Coronary artery (tissue), 2 donors: ENCODE measurements at places on chromosomes 16 and 17.

DNA sequence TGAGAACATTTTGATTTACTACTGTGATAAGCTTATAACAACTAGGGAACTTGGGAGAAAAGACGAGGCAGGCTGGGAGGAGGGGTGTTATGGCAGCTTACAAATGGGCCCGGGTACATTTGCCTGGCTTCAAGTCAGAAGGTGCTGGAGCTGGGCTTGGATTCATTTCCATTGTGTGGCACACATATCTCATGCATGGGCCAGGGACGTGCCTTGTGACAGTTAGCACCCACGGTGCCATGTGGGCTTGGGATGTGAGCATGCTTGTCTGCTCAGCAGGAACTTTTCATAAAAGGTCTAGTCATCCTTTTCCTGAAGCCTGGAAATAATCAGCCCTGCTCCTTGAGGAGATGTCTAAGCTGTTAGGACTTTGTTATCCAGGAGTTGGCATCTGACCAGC is 572.2 kb downstream of the CDH13 start:
- DNase-seq, result no peak

GRCh38 chr17:17787568-17787967 is 49.2 kb downstream of the SREBF1 start:
- no peak for DNase-seq

DNA sequence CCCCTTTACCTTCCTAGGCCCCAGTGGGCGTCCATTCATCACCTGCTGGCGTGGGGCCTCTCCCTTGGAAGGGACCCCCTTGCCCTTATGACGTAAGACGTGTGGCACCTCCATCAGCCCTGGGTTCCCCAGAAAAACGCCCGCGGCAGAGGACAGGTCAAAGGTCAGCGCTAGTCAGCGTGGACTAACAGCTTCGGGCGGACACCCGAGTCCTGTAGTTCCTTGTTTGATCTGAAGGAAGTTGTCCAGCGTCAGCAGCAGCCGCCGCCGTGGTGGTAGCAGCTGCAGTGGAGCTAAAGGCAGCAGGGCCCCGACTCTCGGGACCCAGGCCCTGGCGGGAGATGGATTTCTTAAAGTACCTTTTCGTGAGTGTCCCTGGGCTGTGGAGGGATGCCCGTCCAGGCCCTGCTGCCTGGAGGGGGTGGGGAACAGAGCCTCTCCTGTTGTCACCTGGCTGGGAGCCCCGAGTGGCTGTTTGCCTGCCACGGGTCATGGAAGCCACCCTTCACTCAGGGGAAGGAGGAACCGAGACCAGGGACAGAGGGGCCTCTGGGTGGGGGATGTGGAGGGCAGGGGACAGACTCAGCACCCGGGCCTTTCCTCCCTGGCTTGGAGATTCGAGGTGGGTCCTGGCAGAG is 123.6 kb downstream of the OR1D5 start:
- DNase-seq, result no peak

GRCh38 chr17:27797390-27798091 is 2.8 kb downstream of the NOS2 start:
- no peak for DNase-seq

DNA sequence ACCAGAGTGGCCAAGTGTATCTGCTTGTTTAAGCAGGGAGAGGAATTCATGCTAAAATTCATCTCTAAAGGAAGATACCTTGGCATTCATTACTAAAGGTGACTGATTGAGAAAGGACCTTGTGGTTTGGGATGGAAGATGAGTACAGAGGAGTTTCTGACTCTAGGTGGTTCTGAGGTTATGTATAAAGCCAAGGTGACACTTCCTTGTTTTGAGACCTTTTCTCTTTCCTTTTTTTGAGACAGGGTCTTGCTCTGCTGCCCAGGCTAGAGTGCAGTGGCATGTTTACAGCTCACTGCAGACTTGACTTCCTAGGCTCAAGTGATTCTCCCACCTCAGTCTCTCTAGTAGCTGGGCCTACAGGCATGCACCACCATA is 9.1 kb downstream of the ABHD15 start:
- no peak for DNase-seq

DNA sequence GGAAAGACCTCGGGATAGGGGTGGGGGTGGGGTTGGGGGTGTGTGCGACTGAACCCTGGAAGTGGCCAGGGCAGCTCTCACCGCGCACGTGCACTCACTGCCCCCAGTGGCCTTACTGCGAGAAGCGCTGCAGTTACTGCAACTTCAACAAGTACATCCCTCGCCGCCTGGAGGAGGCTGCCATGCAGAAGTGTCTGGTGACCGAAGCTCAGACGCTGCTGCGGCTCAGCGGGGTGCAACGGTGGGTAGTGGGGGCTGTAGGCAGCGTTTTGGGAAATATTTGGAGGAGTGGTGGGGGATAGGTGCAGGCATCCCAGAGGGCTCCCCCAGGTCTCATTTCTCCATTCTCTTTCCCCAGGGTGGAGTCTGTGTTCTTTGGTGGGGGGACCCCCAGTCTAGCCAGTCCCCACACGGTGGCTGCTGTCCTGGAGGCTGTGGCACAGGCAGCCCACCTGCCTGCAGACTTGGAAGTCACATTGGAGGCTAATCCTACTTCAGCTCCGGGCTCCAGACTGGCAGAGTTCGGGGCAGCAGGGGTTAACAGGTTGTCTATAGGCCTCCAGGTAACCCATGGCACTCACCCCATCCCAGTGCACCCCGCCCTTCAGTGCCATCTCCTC is 972 bp downstream of the RSAD1 start:
- peak; percentile 84 for DNase-seq

DNA sequence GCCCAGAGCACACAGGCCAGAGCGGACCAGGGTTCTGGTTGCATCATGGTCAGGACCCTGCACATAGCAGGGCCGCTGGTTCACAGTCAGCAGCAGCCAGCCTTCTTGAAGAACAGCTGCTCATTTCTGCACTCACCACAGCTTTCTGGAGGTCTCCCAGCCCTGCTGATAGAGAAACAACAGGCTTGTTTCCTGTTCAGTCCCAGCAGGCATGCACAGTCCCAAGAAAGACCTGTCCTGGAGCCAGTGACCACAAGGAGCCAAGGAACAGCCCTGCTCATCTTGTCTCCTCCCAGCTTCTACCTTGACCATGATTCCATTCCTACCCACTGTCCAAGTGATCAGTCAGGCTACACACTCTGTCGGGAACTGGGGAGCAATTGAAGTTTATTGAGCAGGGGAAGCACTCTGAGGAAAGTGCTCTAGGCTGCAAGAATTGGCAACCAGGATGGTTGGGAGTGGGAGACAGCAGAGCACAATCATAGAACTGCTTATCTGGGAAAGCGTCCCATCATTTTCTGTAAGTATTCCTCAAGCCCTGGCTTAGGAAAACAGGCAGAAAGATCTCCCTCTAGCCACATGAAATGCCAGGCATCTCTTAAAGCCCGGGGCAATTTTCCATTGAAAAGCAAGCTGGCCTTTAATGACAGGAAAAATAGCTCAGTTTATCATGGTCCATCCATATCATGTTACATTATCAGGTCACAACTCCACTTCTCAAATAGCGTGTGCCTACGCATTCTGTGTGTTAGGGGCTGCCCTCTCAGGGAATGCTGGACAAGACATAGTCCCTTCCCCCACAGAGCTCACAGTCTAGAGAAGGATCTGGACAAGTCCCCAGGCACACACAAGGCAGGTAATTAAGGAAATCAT is 155.4 kb upstream of the FOXF1 start:
- DNase-seq, result no peak

GRCh38 chr17:79843474-79843815 is 4.2 kb upstream of the CBX4 start:
- DNase-seq, result no peak
